ENCODE measurements at places on chromosomes 5 and 9. TPM values are rescaled to one million over a fixed set of nuclear protein-coding genes. Genes with fewer than 3 reads are reported as not detected.

- H3K4me3 ChIP-seq = no peak overlapping the region
- H3K36me3 ChIP-seq = no peaks in the 10 kb centered on the region
- no peak for DNase-seq
- no peaks in the 10 kb centered on the region for H3K4me1 ChIP-seq
- no peak overlapping the region for H3K27ac ChIP-seq
- H3K27me3 ChIP-seq = no peaks in the 10 kb centered on the region
Observed at GRCh38 chr5:14880688-14881087, 9.1 kb upstream of the ANKH start.

HDAC3 gene
- total RNA-seq = 32.4 TPM

HINT1 gene
- 255 TPM for total RNA-seq

DNA sequence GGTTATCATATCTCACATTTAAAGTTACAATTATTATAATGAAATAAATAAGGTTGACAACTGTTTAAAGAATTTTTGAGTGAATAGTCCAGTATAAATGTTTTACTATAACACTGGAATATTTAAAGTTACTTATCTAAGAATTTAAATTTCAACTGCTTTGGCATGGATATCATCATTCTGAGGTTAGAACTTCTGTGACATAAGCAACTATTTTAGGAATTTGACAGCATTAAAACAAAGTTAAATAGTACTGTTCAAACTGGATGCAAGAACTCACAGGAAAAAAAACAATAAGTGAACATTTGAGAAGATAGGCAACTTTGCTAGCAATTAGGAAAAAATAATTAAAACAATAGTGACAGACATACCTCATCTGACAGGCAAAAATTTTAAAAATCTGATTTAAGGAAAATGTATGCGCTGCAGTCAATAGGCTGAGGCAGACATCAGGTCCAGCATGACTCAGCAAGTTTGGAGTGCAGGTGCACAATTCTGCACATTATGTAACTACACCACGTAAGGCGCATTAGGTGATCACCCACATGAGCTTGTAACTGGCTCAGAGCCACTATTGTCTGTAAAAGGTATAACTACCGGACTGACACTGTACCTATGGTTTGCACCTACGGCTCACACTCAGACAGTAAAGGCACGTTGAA is 180.6 kb downstream of the PDE4D start:
- peak overlapping the region; percentile 11 for H3K27ac ChIP-seq
- H3K4me1 ChIP-seq = peaks cover 62% of the 10 kb centered on the region
- peak; percentile 62 for DNase-seq
- no peak overlapping the region for H3K4me3 ChIP-seq
- no peaks in the 10 kb centered on the region for H3K36me3 ChIP-seq

- H3K27ac ChIP-seq = no peak overlapping the region
- H3K4me1 ChIP-seq = no peaks in the 10 kb centered on the region
- no peaks in the 10 kb centered on the region for H3K36me3 ChIP-seq
- no peaks in the 10 kb centered on the region for H3K27me3 ChIP-seq
- no peak overlapping the region for H3K4me3 ChIP-seq
Observed at GRCh38 chr5:27313549-27313948, 275.2 kb upstream of the CDH9 start.

GRCh38 chr9:89464300-89464901 is 33.5 kb downstream of the SEMA4D start:
- H3K36me3 ChIP-seq = no peaks in the 10 kb centered on the region
- no peak overlapping the region for H3K4me3 ChIP-seq
- no peaks in the 10 kb centered on the region for H3K4me1 ChIP-seq
- peak; percentile 48 for DNase-seq
- no peak overlapping the region for H3K27ac ChIP-seq

SLC1A3 gene
- total RNA-seq = 19.1 TPM

DNA sequence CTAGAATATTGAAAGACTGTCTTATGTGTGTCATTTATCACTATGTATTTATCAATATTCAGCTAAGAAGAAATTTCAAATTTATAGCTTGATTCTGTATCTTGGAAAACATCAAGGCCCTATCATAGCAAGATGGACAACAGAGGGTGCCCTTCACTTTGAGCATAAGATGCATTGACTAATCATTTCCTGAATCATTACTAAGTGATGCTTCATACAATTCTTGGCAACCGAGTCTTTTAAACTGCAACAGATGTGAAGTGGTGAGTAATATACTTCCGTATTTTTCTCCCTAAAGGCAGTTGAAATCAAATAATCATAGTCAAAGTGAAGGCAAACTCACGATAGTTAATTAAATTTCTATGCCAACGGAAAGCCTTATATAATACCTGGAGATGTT is 318.6 kb upstream of the RGMB start:
- H3K4me3 ChIP-seq = no peak overlapping the region
- H3K27me3 ChIP-seq = no peaks in the 10 kb centered on the region
- no peak for DNase-seq
- H3K4me1 ChIP-seq = no peaks in the 10 kb centered on the region
- no peaks in the 10 kb centered on the region for H3K36me3 ChIP-seq

RAD50 gene
- 29.1 TPM for total RNA-seq

SPZ1 gene
- total RNA-seq = not detected

SURF6 gene
- total RNA-seq = 20.1 TPM

DNA sequence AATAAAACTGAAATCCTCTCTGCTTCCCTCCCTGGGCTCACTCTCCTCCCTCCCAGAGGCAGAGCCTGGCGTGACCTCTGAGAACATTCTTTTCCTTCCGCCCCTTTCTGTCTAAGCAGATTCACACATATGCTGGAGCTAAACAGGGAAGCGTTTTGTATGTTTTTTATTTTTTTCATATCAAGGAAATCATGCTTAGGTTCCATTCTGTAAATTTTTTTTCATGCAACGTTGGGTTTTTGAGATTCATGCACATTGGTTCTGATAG is 20.2 kb upstream of the BARHL1 start:
- H3K4me1 ChIP-seq = no peaks in the 10 kb centered on the region
- H3K4me3 ChIP-seq = no peak overlapping the region
- DNase-seq = no peak
- no peaks in the 10 kb centered on the region for H3K36me3 ChIP-seq
- H3K27me3 ChIP-seq = no peaks in the 10 kb centered on the region
- H3K27ac ChIP-seq = no peak overlapping the region

DNA sequence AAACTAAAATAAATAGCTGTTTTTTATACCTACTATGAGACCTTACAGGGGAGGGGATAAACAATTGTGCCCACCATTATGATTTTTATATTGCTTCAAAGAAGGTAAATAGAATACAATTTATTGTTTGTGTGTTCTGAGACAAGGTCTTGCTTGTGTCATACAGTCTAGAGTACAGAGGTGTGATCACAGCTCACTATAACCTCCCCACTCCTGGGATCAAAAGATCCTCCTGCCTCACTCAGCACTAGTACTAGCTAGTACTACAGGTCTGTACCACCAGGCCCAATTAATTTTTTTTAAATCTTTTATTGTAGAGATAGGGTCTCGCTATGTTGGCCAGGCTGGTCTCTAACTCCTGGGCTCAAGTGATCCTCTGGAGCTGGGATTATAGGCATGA is 11.3 kb downstream of the TLE1 start:
- DNase-seq = no peak
- no peaks in the 10 kb centered on the region for H3K27me3 ChIP-seq
- H3K4me1 ChIP-seq = peaks cover 18% of the 10 kb centered on the region
- H3K4me3 ChIP-seq = no peak overlapping the region
- no peaks in the 10 kb centered on the region for H3K36me3 ChIP-seq

DNA sequence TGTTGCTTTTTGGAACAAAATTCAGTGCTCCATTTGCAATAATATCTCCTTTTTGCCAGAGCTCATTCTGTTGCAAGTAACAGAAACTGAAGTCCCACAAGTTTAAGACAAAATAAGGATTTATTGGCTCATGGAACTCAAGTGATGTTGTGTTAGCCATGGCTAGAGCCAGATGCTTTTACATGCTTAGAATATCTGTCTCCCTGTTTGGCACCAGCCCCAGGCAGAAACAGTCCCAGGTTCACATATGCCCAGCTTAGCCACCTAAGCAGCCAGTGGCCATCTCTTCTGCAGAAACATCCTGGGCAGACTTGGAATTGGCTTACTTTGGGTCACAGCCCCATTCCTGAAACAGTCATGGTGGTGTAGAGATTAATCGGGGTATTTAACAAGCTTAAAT is 540.9 kb upstream of the SGCD start:
- no peak overlapping the region for H3K4me3 ChIP-seq
- no peaks in the 10 kb centered on the region for H3K36me3 ChIP-seq
- no peaks in the 10 kb centered on the region for H3K4me1 ChIP-seq
- H3K27ac ChIP-seq = no peak overlapping the region

DNA sequence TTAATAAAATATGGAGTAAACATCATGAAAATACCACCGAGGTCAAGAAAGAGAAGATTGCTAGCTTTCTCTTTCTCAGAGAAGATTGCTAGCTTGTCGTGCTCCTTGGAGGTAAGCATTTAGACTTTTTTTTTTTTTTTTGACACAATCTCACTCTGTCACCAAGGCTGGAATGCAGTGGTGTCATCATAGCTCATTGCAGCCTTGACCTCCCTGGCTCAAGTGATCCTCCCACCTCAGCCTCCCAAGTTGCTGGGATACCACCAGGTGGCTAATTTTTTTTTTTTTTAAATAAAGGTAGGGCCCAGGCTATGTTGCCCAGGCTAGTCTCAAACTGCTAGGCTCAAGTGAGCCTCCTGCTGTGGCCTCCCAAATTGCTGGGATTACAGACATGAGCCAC is 26.3 kb upstream of the CPLANE1 start:
- no peak for DNase-seq
- no peaks in the 10 kb centered on the region for H3K36me3 ChIP-seq

CARD6 gene
- total RNA-seq = 10.2 TPM

- no peaks in the 10 kb centered on the region for H3K36me3 ChIP-seq
- H3K27me3 ChIP-seq = no peaks in the 10 kb centered on the region
- peaks cover 71% of the 10 kb centered on the region for H3K4me1 ChIP-seq
- peak overlapping the region; percentile 96 for H3K27ac ChIP-seq
- peak; percentile 95 for DNase-seq
Observed at GRCh38 chr9:93133681-93134014, 403 bp downstream of the NINJ1 start.

IFNA2 gene
- 0.33 TPM for total RNA-seq

GRCh38 chr9:72280913-72281500 is 84.0 kb downstream of the ZFAND5 start:
- peak; percentile 86 for DNase-seq
- no peak overlapping the region for H3K27ac ChIP-seq
- no peaks in the 10 kb centered on the region for H3K4me1 ChIP-seq
